ENCODE measurements at places on chromosomes 5 and 9.

- no peak for DNase-seq
These were observed 5.5 kb upstream of the LYSMD3 start for GRCh38 chr5:90534922-90535321.

GRCh38 chr5:69013481-69013880 is 80.3 kb upstream of the SLC30A5 start:
- no peak for DNase-seq

GRCh38 chr9:77960356-77961153 is 71.1 kb downstream of the GNAQ start:
- no peak for DNase-seq

- DNase-seq, result no peak
These were observed 15.8 kb upstream of the NTNG2 start for GRCh38 chr9:132146039-132146438.

- DNase-seq, result no peak
These were observed 54.6 kb upstream of the TCF7 start for GRCh38 chr5:134059758-134060495.

DNA sequence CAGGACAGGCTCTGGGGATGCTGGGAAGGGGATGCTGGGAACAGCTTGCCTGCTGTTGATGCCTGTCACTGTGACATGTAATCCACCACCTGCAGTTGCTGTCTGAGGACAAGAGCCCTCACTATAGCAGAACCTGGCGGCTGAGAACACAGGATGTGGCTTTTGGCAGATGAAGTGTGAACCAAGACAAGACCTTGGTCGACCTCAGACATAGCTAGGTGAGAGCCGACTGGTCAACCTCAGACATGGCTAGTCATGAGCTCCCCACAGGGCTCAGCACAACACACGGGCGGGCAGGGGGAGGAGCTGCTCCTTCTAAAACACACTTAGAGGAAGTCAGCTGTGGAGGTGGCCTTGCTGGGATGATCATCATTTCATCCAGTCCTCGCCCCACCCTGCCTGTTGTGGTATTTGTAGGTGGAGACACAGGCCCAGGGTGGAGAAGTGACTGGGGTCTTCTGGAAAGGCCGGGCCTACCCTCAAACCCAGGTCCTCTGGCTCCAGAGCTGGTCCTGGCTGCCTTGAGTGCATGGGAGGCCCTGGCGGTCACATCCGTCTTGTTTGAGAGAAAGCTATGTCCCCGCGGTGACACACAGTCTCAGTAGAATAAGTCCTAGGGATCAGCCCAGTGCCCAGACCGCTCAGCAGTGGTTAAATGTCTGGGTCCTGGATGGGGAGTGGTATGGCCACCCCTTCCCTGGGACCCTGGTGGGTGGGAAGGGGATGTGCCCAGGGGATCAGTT is 6.1 kb downstream of the SUSD3 start:
- DNase-seq, result no peak

DNA sequence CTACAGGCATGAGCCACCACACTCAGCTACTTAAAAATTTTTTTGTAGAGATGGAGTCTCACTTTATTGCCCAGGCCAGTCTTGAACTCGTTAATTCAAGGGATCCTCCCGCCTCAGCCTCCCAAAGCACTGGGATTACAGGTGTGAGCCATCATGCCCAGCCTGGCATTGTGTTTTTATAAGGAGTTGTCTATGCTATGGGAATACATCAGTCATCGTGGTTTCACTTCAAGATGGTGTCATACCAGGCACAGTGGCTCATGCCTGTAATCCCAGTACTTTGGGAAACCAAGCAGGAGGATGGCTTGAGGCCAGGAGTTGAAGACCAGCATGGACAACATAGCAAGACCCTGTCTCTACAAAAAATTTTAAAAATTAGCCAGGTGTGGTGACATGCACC is 49.7 kb downstream of the CYSTM1 start:
- DNase-seq, result no peak

GRCh38 chr5:142688281-142688989 is 2.5 kb upstream of the FGF1 start:
- no peak for DNase-seq

- no peak for DNase-seq
These were observed 145.1 kb upstream of the ADAMTS16 start for GRCh38 chr5:4995014-4995413.

- DNase-seq, result no peak
These were observed 2.0 kb upstream of the PCDH12 start for GRCh38 chr5:141960018-141960417.

DNA sequence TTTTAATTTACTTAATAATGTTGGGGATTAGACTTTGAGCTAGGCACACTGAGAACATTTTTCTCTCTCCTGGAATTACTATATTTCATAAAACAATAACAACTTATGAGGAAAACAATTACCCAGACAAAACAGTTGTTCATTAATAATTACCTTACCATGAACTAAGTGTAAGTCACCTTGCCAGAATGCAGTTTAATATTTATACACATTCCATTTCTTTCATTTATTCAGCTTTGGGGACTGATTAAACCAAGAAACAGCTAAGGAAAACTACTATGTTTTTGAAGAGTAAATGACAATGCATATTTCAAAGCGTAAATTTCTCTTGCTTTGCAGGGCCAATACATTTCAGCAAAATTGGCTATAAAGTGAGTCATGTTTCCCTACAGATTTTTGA is 616.2 kb downstream of the PRELID2 start:
- no peak for DNase-seq

GRCh38 chr5:106303911-106304310 is 1366.8 kb downstream of the EFNA5 start:
- no peak for DNase-seq

DNA sequence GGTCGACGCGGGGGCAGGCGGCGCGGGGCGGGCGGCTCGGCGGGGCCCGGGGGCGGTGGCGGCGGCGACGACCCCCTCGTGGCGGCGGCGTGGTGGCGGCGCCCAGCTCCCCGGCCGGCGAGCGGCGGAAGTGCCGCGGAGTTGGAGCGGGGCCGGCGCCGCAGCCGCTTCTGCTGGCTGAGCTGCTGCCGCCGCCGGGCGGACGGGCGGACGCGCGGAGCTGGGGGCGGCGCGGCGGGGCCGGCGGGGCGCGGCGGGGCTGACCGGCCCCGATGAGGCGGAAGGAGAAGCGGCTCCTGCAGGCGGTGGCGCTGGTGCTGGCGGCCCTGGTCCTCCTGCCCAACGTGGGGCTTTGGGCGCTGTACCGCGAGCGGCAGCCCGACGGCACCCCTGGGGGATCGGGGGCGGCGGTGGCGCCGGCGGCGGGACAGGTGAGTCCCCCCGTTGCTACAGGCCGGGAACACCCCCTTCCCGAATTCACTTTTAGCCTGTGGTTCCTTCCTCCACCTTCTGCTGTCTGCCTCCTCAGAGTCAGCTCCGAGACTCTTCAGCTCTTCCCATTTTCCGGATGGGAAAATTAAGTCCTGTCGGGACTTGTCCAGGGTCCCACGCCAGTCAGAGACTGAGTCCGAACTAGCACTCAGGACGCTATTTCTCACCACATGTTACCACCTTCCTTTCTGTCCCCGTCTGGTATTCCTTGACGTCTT is at the start of gene GALNT10:
TSS of gene GALNT10 (plus strand) at position 139 of the 710 bp plus-strand sequence. CDS start at position 273, 134 bp downstream.
- DNase-seq, result peak; percentile 72

GRCh38 chr5:115096034-115096769 is 73.5 kb downstream of the TRIM36 start:
- peak; percentile 78 for DNase-seq

DNA sequence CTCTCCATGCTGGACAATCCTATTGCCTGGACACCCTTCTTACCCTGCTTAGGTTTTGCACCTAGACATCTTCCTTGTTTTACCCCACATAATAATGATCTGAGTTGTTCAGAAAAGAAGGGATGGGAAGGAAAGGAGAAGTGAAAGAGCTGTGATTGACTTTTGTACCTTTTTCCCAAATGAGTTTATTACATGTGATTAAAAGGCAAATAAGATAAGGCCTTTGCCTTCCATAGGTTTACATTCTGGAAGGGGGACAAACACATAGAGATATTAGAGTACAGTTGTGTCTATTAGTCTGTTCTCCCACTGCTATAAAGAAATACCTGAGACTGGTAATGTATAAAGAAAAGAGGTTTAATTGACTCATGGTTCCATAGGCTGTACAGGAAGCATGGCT is 67.1 kb upstream of the RIOK2 start:
- no peak for DNase-seq

DNA sequence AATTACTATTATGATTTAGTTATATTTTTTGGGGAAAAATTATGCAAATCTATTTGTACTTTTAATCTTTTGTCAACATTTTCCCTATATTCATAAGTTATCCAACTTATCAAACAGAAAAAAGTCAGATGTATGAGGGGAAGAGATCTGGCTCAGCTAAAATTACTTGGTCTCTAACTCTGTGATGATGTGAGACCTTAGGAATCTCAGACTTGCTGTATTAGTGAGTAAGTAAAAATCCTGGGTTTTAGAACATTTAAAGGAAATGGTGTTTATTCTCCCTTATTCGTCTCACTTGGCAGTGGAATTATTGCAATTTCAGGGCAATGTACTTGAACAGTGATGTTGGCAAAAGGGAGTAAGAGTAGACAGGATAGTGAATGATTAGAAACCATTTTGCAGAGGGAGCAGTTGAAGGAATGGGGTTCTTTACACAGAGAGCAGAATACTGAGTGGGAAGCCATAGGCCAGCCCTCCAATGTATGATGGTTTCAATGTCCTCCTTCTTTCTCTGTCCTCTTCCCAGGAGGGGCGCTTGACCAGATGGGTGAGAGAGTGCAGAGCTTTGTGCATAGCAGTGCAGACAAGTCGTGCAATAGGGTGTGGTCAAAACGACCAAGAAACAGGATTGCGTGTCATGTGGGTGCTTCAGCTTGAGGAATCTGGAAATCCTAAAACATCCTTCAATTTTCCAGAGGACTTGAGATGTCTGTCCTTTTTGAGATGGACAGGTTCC is 91.7 kb downstream of the TENT4A start:
- peak; percentile 29 for DNase-seq

GRCh38 chr5:105836887-105837286 is 1833.8 kb downstream of the EFNA5 start:
- DNase-seq, result no peak

GRCh38 chr9:14203356-14204056 is 110.4 kb downstream of the NFIB start:
- DNase-seq, result no peak

DNA sequence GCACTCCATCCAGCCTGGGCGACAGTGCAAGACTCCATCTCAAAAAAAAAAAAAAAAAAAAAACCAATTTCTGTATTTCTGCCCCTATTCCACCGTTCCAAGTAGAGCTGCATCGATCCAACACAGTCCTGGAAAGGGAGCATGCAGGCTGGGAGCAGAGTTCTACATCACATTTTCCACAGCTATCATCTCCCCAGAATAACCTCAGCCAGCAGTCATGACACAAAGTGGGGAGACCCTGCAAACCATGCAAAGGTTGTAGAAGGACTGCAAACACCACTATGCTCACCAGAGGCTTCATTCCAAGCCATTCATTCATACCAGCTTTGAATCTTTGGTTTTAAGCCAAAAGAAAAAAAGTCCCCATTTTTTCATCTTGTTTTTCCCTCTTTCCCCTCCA is 20.8 kb upstream of the ZNF354A start:
- DNase-seq, result no peak

- no peak for DNase-seq
These were observed 329.3 kb downstream of the ACTL7B start for GRCh38 chr9:108526518-108526917.

DNA sequence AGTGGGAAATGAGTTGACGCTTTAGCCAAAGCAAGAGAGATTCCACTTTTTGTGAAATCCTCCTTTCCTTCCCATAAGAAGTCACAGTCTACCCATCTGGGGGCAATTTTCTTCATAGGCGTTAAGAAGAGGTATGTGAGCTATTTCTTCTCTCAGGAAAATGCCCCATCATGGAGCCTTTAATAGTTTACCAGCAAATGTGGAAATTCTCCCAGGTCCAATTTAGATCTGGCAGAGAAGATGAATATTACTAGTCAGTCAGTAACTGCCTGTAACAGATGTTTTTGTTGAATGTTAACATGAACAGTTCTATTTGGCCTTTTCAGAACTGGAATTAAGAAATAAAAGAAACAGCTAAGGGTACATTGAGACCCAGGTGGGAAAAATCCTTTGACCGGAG is 156.4 kb upstream of the RFX3 start:
- no peak for DNase-seq

DNA sequence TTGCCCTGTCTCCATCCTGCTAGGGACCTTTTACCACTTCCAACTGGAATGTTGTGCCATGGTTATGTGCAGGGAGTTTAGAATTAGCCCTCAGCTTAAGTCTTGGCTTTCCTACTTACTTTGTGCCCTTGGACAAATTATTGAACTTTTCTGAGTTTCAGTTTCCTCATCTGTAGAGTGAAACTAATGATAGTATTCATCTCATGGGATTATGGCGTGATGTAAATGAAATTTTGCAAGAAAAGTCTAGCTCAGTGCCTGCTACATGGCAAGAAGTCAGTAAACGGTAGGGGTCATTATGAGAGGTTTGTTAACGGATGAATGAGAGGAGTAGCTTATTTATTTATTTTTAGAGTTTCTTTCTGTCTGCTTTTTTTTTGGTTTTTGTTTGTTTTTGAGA is 1.8 kb downstream of the MVB12B start:
- no peak for DNase-seq

DNA sequence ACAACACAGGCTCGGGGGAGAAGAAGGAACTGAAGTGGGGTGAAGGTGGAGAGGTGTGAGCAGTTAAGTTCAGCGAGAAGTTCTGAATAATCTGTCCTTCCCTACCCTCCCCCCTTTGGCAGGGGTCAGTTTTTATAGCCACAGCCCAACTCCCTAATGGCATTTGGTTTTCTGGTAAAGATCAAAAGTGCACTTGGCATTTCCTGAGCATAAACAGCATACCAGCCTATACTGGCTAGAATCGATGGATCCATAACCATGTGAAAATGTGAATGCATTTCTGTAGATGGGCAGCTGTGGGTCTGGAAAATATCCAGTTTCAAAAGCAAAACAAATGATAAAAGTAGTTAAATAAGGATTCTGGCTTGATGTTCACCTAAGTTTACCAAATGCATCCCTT is 410.9 kb downstream of the PLK2 start:
- DNase-seq, result no peak

DNA sequence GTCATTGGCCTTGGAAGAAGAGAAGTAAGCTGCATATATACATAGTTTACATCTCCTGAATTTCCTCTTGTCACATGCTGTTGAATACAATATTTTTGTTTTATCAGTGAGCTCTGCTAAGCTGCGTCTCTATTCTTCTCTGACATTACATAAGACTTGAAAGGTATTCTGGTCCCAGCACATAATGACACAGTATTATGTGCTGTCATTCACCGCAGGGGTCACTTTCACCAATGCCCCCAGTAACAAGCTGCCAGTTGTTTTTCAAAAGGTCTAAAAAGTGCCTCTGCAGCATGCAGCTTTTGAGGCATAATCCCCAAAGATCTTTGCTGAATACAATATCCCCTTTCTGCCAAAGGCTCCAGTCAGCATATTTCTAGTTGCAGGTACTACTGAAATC is 349.0 kb upstream of the FAM174A start:
- DNase-seq, result no peak

- peak; percentile 59 for DNase-seq
These were observed 584.0 kb downstream of the ACTL7B start for GRCh38 chr9:108271646-108272348.

- DNase-seq, result no peak
These were observed 251.4 kb upstream of the IL12B start for GRCh38 chr5:159581502-159582249.

- no peak for DNase-seq
These were observed 1696.9 kb upstream of the WWC1 start for GRCh38 chr5:166594567-166594966.

- peak; percentile 35 for DNase-seq
These were observed 46.0 kb downstream of the AHRR start for GRCh38 chr5:367358-368130.

- DNase-seq, result no peak
These were observed 529.5 kb upstream of the ZNF462 start for GRCh38 chr9:106333481-106333880.

GRCh38 chr9:80191108-80191507 is 619.3 kb downstream of the TLE4 start:
- DNase-seq, result no peak
